ENCODE measurements at places on chromosomes 3 and 15. TPM values are rescaled to one million over a fixed set of nuclear protein-coding genes. Genes with fewer than 3 reads are reported as not detected.

The CHST2 gene
- 3.0 TPM for total RNA-seq

The DUOX1 gene
- total RNA-seq, result 0.80 TPM

The CKMT1B gene
- not detected for total RNA-seq

The CYP8B1 gene
- not detected for total RNA-seq

The C3orf62 gene
- 4.2 TPM for total RNA-seq

The TMEM202 gene
- not detected for total RNA-seq

The STARD5 gene
- 3.2 TPM for total RNA-seq

The SCN11A gene
- total RNA-seq, result 0.48 TPM

The TMEM212 gene
- not detected for total RNA-seq

The CLSTN2 gene
- 33.1 TPM for total RNA-seq

The LYZL4 gene
- total RNA-seq, result not detected

The SCAPER gene
- 49.8 TPM for total RNA-seq
